Urinary bladder (tissue), 4 donors: ENCODE measurements at places on chromosomes 1 and 21. TPM values are rescaled to one million over a fixed set of nuclear protein-coding genes. Genes with fewer than 3 reads are reported as not detected.

Gene OR2L13
- total RNA-seq = not detected

Gene RBM11
- total RNA-seq = 0.85 TPM

Gene IFI44
- total RNA-seq = 49.8 TPM

Gene LENEP
- total RNA-seq = not detected

Gene PLA2G4A
- 36.8 TPM for total RNA-seq

Gene CLDN8
- total RNA-seq = 1.6 TPM

Gene PLCH2
- 7.0 TPM for total RNA-seq

Gene TNN
- 2.2 TPM for total RNA-seq

Gene C1orf167
- 0.42 TPM for total RNA-seq

Gene AKR7A2
- total RNA-seq = 45.6 TPM

GRCh38 chr1:208061632-208062031 lies 150.7 kb upstream of the CD34 start:
- DNase-seq = no peak

DNA sequence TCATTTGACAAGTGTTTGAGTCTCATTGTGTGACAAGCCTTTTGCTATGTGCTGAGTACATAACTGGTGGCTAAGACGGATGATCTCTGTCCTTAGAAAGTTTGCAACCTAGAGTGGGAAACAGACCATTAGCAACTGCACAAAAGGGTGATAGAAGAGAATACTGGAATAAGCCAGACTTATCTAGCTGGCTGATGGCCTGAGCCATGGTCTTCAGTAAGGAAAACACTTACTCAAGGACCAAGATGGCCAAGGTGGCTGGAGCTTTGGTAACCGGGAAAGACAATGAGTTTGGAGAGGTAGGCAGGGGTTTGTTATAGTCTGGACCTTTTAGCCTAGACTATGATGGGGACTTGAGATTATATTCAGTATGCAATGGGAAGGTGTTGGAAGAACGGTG lies 1.6 kb upstream of the TAF12 start:
- no peak for DNase-seq

- no peak for DNase-seq
Observed at GRCh38 chr1:223331929-223332328, 32.0 kb downstream of the SUSD4 start.

- DNase-seq = no peak
Observed at GRCh38 chr21:42443181-42443785, 39.6 kb downstream of the UBASH3A start.

DNA sequence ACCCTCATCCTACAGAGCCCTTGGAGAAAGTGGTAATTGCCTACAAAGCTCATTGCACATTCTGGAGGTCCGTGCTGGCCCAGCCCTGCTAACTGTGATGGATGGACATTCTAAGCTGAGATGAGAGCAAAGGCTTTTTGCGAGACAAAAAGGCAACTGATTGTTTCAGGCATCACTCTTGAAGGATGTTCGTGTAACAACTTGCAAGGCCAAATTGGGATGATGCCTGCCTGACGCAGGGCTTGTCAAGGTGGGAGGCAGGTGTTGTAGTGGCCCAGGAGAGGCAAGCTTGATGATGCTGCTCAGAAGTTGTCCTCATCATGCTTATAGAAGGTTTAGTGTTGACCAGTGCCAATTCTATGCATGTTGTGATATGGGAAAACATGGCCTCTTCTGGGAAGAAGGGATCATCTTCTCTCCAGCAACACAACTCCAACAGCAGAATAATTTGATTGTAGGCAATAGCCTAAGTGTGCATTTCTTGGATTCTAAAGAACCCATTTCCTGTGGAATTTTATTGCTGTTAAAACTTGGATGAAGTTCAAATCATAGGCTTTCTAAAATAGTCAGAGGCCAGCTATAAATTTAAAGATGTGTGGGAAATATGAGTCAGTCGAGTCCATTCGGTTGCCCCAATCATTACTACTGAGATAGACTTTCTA lies 102.5 kb upstream of the COA6 start:
- no peak for DNase-seq

GRCh38 chr1:89734442-89734841 lies 86.4 kb upstream of the LRRC8D start:
- DNase-seq = no peak

DNA sequence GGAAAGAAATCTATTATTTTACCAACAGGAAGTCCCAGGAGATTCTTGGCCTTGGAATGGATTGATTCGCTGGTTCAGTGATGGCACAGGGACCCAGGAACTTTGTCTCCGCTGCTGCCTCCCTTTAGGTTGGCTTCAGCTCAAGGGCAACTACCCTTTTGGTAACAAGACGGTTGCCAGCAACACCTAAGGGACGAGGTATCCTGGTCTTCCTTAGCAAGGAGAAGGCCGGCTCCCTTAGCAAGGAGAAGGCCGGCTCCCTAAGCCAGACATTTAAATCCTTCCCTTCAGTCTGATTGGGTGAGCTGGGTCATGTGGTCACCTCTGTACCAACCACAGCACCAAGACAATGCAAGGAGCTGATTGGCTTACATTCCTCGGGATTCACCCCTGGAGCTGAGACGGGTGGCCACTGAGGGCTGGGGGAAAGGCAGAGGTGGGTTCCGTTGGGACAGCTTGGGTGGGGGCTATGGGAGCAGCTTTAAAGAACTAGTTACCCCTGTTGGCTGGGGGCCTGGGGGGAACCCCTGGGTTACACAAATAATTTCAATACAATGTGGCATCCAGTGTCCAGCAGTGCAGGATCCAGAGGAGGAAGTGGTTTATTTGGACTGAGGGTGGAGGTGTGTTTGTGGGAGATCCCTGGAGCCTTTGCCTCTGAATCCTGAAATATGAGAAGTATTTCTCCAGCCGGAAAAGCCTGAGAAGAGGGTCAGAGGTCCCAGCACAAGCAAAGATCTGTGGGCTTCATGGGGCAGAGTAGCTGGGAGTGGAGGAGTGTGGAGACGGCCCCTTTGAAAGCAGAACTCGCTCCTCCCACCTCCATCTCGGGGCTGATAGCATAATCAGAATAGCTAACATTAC lies 20.7 kb upstream of the CLIC4 start:
- no peak for DNase-seq

DNA sequence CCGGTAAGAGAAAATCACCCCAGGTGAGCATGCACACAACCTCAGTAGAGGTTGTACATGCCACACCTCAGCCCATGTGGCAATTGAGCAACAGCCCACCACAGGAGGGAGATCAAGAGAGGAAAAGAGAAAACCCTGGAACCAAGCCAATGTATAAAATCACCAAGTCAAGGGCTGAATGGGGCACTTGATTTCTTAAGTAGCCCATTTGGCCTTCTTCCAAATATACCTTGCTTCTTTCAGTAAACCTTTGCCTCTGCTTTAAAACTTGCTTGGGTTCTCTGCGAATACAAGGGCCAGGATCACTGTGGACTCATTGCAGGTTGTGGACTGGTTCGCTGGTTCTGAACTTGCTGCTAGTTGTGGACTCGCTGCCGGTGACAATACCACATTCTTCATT lies 1814.0 kb downstream of the PLA2G4A start:
- DNase-seq = no peak

DNA sequence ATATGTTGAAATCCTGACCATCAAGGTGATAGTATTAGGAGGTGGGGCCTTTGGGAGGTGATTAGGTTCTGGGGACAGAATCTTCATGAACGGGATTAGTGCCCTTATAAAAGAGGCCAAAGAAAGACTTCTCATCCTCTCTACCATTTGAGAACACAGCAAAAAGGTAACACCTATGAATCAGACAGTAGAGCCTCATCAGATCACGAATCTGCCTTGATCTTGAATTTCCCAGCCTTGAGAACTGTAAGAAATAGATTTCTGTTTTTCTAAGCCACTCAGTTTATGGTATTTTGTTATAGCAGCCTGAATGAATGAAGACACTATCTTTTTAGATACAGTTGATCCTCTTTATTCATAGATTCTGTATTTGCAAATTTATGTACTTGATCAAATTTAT lies 206.9 kb upstream of the EDN2 start:
- DNase-seq = no peak

GRCh38 chr1:56387071-56387740 lies 192.2 kb downstream of the PLPP3 start:
- DNase-seq = no peak

GRCh38 chr21:25427828-25428227 lies 179.5 kb downstream of the MRPL39 start:
- DNase-seq = no peak
